ENCODE measurements at places on chromosomes 12 and 14.
A peak's percentile ranks its signal among the peaks of the same experiment; 100 is the strongest.

GRCh38 chr12:92769124-92769901, 66.5 kb downstream of the PLEKHG7 start:
- no peak for DNase-seq

DNA sequence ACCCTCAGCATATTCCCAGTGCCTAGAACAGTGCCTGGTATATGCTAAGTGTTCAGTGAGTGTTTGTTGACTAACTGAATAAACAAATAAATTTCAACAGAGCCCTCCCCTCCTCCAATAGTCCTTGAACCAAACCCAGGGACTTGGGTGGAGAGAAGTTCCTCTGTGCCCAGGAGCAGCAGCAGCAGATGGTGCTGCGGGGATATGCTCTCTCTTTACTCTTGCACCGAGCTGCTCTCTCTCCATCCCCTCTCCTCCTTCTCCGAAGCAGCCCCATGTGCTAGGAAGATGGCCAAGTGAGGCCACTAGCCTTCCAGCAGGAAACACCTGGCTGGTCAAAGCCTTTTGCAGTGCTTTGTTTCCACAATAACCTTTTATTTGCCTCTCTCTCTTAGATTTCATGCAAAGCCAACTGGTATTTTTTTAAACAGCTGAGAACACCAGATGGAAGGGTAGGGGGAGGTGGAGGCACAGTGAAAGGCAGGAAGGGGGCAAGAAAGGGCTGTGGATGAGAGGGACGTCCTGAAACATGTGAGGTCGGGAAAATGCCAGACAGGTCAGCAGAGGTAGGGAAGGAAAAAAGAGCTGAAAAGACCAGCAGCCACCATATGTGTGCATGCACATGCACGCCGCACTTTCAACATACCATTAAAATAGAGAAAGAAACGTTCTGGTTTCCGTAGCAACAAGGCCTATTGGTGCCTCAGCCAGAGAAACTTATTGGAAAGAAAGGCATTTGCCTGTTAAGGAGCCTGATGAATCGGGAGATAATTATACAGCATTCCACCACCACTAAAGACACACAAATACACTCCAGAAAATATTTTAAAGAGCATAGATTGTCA, 78.9 kb downstream of the EMP1 start:
- DNase-seq: no peak

- no peak for DNase-seq
Observed at GRCh38 chr12:22413592-22413991, 79.1 kb upstream of the ST8SIA1 start.

DNA sequence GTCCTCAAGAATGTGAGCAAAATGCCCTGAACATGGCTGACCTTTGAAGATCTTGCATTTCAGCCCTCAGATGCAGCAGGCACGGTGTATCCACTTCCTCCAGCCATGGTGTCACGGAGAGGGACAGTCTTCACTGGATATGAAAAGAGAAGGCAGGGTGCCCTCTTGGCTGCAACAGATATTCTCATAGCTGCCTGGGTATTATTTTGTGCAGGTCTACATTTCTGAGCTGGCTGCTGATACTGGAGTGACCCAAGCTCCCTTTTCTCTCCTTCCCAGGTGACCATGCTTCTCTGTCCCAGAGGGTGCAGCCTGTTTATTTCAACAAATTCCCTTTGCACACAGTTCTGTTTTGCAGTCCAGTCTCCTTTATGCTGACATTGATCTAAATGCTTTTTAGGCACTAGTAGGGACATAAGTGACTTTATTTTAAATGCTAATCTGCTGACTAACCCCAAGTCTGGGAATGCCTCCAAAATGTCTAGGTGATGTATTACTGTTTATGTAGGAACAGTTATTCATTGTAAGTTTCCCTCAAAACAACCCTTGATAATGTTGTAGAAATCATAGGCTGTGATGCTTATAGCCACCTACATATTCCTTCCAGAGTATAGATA, 17.4 kb upstream of the PYGL start:
- no peak for DNase-seq

DNA sequence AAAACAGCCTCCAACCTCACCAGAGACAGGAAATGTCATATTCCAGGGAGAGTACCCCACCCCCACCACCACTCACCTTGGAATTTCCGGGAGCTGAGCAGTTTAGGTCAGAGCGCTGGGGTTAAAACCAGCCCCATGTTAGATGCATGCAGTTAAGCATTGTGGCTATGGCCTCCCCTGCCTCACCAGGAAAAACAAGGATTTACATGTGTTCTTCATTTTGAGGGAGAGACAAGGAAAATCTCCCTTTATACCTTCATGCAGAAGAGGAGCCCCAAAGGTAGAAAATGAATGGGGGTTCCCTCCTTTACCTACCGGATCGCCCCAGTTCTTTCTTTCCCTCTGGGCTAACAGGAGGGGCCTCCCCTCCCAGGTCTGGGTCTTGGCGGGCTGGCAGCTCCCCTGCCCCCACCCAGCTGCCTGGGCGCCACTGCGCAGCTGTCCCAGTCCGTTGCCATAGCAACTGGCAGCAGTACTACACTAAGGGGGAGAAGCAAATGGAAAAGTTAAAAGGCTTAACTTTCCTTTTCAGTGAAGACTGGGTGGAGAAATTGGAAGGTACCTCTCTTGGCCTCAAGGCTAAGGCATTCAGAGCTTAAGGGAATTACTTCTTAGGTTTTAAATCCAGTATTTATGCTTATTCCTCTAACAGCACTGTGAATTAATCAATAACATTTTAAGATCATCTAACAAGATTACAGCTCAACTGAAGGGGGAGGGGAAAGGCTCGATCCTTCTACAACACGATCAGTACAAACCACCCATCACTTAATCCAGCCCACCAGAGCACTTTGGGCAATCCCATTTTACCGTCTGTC, 20.5 kb downstream of the CBX5 start:
- peak; percentile 84 for DNase-seq

GRCh38 chr12:63915105-63915800, 70.8 kb downstream of the SRGAP1 start:
- DNase-seq: no peak

- no peak for DNase-seq
Observed at GRCh38 chr12:109910969-109911348, 10.9 kb downstream of the TCHP start.

GRCh38 chr12:31518680-31519227, 72.2 kb downstream of the DENND5B start:
- DNase-seq: peak; percentile 35

GRCh38 chr12:103517161-103517560, 21.4 kb upstream of the C12orf42 start:
- DNase-seq: no peak

GRCh38 chr12:59886131-59886733, 290.4 kb downstream of the SLC16A7 start:
- DNase-seq: no peak

DNA sequence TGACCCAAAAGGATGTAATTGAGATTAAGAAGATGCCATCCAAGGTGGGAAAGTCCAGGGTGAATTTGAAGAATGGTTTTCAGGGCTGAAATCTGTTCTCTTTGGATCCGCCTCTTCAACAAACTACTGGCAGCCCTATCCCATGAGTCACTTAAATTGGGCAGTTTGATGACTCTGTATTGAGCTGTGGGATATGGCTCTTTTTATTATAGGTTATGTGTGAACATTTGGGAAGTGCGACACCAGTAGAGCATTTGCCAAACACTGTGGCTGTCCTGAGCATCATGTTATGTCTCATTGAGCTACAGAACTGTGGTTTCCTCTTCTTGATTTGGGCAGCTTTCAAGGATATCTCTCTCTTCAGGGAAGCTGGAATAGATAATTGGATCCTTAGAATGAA, 22.3 kb downstream of the IFT43 start:
- no peak for DNase-seq

- DNase-seq: no peak
Observed at GRCh38 chr14:104969741-104970230, 8.4 kb downstream of the AHNAK2 start.

DNA sequence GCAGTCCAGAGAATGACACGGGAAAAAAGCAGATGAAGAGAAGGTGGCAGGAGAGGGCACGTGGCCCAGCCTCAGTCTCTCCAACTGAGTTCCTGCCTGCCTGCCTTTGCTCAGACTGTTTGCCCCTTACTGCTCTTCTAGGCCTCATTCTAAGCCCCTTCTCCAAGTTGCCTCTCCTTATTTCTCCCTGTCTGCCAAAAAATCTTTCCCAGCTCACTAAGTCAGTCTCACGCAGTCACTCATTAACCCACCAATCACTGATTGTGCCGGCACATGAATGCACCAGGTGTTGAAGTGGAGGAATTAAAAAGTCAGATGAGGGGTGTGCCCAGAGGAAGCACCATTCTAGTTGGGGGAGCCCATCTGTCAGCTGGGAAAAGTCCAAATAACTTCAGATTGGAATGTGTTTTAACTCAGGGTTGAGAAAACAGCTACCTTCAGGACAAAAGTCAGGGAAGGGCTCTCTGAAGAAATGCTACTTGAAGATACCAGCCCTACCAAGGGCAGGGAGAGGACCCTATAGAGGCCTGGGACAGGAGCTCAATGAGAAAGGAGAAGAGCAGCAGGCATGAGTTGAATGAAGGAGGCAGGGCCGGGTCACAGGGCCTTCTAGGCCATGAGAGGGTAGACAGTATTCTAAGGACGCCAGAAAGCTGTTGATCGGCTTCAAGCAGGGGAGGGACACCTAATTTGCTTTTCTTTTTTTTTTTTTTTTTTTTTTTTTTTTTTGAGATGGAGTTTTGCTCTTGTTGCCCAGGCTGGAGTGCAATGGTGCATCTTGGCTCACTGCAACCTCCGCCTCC, 40.9 kb downstream of the DAD1 start:
- DNase-seq: no peak

- DNase-seq: no peak
Observed at GRCh38 chr12:106131676-106132075, 7.1 kb downstream of the NUAK1 start.

DNA sequence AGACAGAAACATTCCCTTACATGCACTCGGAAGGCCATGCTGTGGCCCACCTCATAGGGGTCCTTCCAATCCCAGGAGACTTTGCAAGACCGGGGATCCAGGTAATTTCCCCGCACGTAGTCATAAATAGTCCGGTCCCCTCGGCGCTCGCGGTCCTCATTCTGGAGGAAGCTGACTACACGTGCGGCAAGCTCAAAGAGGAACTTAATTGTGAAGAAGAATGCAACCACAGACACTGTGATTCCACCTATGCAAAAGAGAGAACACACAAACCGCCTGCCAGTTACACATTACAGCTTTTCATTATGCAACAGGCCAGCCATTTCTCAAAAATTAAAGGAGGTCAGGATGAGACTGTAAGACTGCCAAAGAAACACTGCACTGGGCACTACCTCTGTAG, 28.4 kb downstream of the AREL1 start:
- DNase-seq: no peak

- DNase-seq: no peak
Observed at GRCh38 chr12:32148372-32148771, 41.7 kb downstream of the BICD1 start.

- no peak for DNase-seq
Observed at GRCh38 chr12:39344926-39345325, 98.0 kb downstream of the KIF21A start.

- no peak for DNase-seq
Observed at GRCh38 chr14:79279645-79280597, 931.4 kb downstream of the DIO2 start.

GRCh38 chr12:62291864-62292760, 31.9 kb downstream of the USP15 start:
- DNase-seq: no peak

GRCh38 chr12:49131894-49132461, 783 bp upstream of the TUBA1B start:
- DNase-seq: no peak

DNA sequence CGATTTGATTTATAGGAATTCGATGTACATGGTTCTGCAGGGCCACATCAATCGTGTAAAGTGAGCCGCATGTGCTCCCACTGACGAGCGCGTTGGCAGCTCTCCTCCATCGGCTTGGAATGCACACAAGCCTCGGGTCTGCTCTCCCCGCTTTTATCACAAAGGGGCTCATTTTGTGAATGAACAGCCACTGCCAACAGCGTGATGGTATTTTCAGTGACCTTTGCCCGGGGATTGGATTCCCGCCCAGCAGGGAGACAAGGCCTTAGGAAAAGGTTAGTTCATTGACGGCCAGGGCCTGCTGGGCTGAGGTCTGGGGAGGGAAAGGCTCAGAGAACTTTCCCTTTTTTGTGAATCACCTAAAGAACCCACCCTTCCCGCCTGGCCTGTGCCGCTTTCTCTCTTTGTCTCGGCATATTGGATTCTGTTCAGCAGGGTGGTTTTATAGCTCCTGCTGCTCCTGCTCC, 232.1 kb downstream of the MSRB3 start:
- DNase-seq: peak; percentile 19

- no peak for DNase-seq
Observed at GRCh38 chr14:77864580-77864979, 64.7 kb downstream of the ADCK1 start.

GRCh38 chr14:32193532-32193931, 8.3 kb upstream of the RNU6-7 start:
- DNase-seq: no peak

- DNase-seq: no peak
Observed at GRCh38 chr12:3114671-3115070, 37.5 kb downstream of the TSPAN9 start.

DNA sequence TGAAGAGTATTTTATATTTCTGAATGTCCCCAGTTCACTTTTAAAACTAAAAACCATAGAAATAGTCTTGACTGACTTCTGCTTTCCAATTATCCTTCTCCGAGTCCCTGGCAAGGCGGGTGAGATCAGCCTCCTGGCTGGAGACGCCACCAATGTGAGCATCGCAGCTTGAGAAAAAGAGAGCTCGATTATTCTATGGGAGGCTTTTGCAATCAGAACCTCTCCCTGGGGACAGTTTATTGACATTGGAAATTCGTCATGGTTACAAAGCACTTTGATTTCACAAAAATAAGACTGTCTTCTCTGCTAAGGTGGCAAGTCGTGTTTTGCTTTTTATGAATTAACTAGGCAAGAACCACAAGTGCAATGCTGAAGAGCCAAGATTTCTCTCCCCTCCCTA, 23.6 kb upstream of the GPHB5 start:
- no peak for DNase-seq

- no peak for DNase-seq
Observed at GRCh38 chr12:32240831-32241230, 134.2 kb downstream of the BICD1 start.

- DNase-seq: no peak
Observed at GRCh38 chr12:10214136-10214894, 1.6 kb downstream of the GABARAPL1 start.

GRCh38 chr12:25557830-25558436, 4.8 kb upstream of the LMNTD1 start:
- DNase-seq: no peak

DNA sequence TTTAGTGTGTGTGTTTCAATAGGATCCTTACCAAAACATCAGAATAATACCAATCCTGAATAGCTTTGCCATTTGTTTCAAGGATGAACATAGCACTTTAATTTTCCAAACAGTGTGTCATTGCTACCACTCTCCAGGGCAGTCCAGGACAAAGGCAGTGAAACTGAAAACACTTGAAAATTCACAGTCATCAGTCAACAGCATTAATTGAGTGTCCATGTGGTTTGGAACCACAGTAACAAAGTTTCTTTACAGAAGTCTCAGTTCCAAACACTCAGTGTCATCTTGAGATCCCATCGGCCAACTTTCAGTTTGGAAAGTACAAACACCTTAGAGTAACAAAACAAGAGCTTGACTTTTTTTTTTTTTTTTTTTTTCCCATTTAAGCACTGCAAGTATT, 228.4 kb upstream of the SOX5 start:
- no peak for DNase-seq

All from dorsolateral prefrontal cortex (tissue), 122 donors.